ENCODE measurements at places on chromosomes 16 and 17.

DNA sequence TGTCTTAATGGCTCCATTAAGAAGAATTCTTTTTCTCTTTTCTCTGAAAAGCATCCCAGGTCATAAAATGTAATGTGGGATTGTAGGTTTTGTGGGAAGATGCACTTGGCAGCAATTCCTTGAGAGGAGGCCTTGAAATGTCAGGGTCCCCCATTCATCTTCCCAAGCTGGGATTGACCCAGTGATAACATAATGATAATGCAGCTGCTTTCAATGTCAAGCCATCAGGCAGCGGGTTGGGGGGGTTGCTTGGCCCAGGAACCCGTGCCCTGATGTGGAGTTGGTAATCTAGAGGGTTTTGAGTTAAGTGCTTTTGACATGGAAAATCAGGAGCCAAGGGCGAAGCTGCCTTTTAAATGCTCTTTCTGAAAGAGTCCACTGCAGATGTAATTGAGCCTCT lies 484.0 kb downstream of the WWOX start:
- DNase-seq, result no peak

DNA sequence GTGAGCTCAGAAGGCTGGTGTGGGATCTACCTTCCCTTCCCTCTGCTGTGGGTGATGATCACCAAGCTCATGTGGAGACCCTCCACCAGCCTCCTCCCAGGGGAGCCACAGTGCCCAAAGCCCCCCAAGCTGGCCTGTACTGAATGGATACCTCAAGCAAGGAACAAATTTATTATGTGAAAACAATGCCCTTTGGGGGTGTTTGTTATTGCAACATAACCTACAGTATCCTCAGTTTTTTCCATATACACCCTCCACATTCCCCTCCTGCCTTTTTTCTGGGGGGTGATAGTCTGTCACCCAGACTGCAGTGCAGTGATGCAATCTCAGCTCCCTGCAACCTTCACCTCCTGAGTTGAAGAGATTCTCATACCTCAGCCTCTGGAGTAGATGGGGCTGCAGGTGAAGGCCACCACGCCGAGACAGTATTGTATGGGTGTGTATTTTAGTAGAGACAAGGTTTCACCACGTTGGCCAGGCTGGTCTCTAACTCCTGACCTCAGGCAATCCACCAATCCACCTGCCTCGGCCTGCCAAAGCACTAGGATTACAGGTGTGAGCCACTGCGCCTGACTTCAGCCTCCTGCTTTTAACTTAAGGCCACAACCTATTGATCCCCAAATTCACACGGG lies 215.9 kb downstream of the CPPED1 start:
- no peak for DNase-seq

GRCh38 chr17:50175035-50175807 lies 9.4 kb downstream of the SGCA start:
- no peak for DNase-seq

DNA sequence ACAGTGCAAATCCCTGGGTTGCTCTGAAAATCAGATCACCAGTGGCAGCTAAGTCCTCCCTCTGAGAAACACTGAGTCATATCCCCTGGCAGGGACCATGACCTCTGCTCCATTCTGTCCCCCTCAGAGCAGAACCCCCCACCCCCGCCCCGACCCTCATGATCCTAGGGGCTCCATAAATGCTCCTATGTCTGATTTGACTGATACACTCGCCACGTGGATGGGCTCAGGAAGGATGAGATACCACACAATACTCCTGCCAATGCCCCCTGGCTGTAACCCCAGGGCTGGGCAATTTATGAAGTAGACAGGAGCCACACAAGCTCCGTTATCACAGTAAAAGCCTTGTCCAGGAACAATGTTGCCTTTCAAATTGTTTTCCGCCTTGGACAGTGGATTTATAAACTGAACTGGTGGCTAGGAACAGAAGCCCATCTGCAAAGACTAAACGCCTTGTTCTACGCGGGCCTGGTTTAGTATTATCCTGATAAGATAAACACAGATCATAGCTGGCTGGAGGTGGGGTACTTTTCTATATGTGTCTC lies 394.8 kb downstream of the SLC39A11 start:
- peak; percentile 33 for DNase-seq

GRCh38 chr17:74607221-74607620 lies 15.1 kb upstream of the CD300LD start:
- no peak for DNase-seq

GRCh38 chr16:66399930-66400329 lies 27.2 kb upstream of the BEAN1 start:
- DNase-seq, result no peak

DNA sequence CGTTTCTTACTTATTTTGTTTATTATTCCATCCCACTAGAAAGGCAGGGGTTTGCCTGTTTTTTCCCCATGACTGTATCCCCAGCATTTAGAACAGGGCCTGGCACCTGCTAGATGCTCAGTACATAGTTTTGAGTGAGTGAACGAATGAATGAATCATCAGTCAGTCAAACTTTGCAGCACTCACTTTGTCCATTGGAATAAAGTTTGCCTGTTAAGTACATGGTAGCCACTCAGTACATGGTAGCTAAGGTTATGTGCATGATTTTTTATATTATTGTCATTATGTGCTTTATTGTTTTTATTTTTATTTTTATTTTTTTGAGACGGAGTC lies 88.5 kb downstream of the CMIP start:
- DNase-seq, result no peak
